ENCODE measurements at places on chromosomes 12 and 14. TPM values are rescaled to one million over a fixed set of nuclear protein-coding genes. Genes with fewer than 3 reads are reported as not detected.

GRCh38 chr12:9856894-9857293 is 12.3 kb downstream of the CLEC2B start:
- H3K4me1 ChIP-seq = peaks cover 36% of the 10 kb centered on the region
- no peaks in the 10 kb centered on the region for H3K27me3 ChIP-seq

DNA sequence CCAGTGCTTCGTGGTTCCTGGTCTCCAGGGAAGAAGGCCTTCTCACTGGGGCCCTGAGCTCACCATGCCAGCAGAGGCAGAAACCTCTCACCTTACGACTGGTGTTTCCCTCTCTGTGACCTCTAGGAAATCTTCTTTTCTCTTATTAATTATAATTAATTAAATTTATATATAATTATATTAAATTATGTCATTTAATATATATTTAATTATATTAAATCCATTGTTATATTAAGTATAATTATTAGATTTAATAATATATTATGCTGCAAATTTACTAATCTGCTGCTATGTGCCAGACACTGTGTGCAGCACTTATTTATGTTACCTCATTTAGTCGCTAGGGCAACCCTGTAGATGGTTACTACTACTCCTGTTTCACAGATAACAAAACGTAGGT is 70.3 kb upstream of the MBIP start:
- H3K4me3 ChIP-seq = no peak overlapping the region
- no peaks in the 10 kb centered on the region for H3K36me3 ChIP-seq
- peaks cover 11% of the 10 kb centered on the region for H3K27me3 ChIP-seq
- no peaks in the 10 kb centered on the region for H3K4me1 ChIP-seq
- no peak overlapping the region for H3K27ac ChIP-seq

The OVCH1 gene
- not detected for total RNA-seq

DNA sequence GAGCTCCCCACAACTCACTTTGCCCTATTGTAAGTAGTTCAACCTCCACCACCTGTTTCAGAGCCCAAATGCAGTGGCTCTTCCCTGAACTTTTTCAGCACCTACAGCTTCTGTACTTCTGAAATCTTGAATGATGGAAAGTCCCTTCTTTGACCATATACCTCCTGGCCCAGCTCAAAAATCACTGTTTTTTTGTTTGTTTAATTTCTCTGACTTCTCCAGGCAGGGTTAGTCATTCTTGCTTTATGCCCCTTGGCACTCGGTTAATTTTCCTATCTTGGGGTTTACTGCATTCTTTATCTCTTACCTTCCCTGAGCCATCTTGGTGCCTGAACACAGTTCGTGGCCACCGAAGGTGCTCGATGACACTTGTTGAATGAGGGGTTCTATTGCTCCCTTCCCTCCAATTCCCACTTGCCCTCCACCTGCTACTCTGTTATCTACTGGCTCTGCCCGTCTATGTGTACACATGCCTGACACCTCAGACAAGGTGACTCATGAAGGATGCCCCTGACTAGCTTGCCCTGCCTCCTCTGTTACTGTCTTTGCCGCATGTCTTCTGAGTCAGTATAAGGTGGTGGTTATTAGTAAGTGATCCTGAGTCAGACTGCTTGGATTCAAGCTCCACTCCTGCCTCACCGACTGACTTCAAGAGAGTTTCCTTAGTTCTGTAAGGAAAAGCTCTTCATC is 4.4 kb downstream of the AMHR2 start:
- no peak overlapping the region for H3K27ac ChIP-seq
- no peak overlapping the region for H3K4me3 ChIP-seq
- H3K27me3 ChIP-seq = no peaks in the 10 kb centered on the region

DNA sequence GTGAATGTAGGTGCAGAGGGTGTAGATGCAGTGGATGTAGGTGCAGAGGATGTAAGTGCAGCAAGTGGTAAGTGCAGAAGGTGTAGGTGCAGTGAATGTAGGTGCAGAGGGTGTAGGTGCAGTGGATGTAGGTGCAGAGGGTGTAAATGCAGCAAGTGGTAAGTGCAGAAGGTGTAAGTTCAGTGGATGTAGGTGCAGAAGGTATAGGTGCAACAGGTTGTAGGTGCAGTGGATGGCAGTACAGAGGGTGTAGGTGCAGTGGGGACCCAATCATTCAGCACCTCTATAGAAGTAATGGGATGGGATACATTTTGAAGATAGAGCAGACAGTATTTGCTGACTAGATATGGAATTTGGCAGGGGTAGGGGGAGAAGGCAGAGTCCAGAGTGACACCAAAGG is 85.0 kb downstream of the HECTD4 start:
- H3K36me3 ChIP-seq = peaks cover 3% of the 10 kb centered on the region
- H3K27me3 ChIP-seq = no peaks in the 10 kb centered on the region
- H3K27ac ChIP-seq = no peak overlapping the region
- peaks cover 2% of the 10 kb centered on the region for H3K4me1 ChIP-seq

The DHRS4L2 gene
- 17.7 TPM for total RNA-seq

- no peak for DNase-seq
- peaks cover 38% of the 10 kb centered on the region for H3K4me1 ChIP-seq
- no peak overlapping the region for H3K4me3 ChIP-seq
- H3K27ac ChIP-seq = peak overlapping the region; percentile 45
- H3K36me3 ChIP-seq = peaks cover 41% of the 10 kb centered on the region
These were observed 31.1 kb upstream of the AMIGO2 start for GRCh38 chr12:47110718-47111391.

The HCAR2 gene
- not detected for total RNA-seq

The CLEC2B gene
- total RNA-seq = 55.2 TPM

The TEX52 gene
- total RNA-seq = 0.29 TPM

- H3K4me3 ChIP-seq = no peak overlapping the region
- no peaks in the 10 kb centered on the region for H3K36me3 ChIP-seq
- H3K27ac ChIP-seq = no peak overlapping the region
- no peak for DNase-seq
- H3K27me3 ChIP-seq = no peaks in the 10 kb centered on the region
These were observed 563.9 kb downstream of the SLC16A7 start for GRCh38 chr12:60159761-60160160.

DNA sequence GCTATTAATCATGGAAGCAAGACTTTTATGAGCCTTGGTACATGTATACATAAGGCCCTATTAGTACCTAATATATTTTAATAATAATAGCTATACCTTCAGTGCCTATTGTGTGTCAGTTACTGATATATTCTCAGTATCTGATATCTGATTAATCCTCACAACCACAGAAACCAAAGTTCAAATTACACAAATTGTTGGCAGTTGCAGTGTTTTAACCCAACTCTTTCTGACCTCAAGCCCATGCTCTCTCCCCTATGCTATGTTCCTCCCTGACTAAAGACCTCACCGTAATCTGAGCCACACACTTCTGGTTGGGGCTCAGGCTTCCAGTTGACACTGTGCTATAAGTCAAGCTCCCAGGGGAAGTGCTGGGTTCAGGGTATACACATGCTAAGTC is 214.4 kb downstream of the SPTSSA start:
- no peak overlapping the region for H3K4me3 ChIP-seq
- H3K36me3 ChIP-seq = no peaks in the 10 kb centered on the region
- H3K27ac ChIP-seq = no peak overlapping the region
- H3K4me1 ChIP-seq = no peaks in the 10 kb centered on the region

DNA sequence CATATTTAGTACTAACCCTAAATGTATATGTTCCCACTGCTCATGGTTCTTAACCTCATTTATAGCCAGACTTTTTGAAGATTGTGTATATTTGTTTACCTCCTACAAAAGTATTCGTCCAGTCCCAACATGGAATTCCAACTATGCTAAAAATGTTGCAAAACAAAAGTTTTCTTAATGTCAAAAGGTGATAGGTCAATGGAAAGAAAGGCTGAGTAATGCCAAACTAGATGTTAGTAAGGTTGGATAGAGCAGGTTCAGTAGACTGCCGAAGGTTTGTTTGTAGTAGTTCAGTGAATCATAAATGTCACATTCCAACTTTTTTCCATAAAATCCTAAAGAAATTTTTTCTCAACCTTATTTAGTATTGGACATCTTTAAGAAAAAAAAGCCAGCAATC is 874.5 kb downstream of the FLRT2 start:
- H3K27me3 ChIP-seq = no peaks in the 10 kb centered on the region
- no peaks in the 10 kb centered on the region for H3K36me3 ChIP-seq
- no peak for DNase-seq

GRCh38 chr14:69928111-69928523 is 48.9 kb downstream of the SMOC1 start:
- H3K27me3 ChIP-seq = peaks cover 11% of the 10 kb centered on the region
- no peak overlapping the region for H3K27ac ChIP-seq
- H3K4me1 ChIP-seq = no peaks in the 10 kb centered on the region
- DNase-seq = no peak
- no peaks in the 10 kb centered on the region for H3K36me3 ChIP-seq

The RGS6 gene
- total RNA-seq = 0.16 TPM

DNA sequence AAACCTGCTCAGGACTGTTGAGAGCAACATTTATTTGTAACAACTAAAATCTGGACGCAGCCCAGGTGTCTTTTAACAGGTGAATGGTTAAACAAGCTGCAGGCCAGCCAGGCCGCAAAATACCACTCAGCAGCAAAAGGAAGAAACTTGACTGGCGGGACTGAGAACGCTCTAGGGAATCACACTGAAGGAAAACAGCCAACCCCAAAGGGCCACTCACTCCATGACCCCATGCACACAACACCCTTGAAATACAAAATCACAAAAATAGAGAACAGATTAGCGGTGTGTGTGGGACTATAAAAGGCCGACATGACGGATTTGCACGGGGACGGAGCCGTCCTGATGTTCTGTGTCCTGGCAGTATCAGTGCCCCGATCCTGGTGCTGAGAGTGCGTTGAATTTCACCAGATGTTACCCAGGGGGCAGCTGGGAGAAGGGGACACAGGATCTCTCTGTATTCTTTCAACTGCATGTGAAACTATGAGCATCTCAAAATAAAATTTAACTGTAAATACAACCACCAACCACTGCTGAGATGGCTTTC is 23.0 kb downstream of the VPS37B start:
- peak overlapping the region; percentile 16 for H3K27ac ChIP-seq
- H3K4me3 ChIP-seq = no peak overlapping the region
- H3K4me1 ChIP-seq = peaks cover 69% of the 10 kb centered on the region
- peaks cover 41% of the 10 kb centered on the region for H3K36me3 ChIP-seq
- no peaks in the 10 kb centered on the region for H3K27me3 ChIP-seq

- no peak overlapping the region for H3K27ac ChIP-seq
- peak; percentile 75 for DNase-seq
- peaks cover 31% of the 10 kb centered on the region for H3K27me3 ChIP-seq
- no peak overlapping the region for H3K4me3 ChIP-seq
- peaks cover 31% of the 10 kb centered on the region for H3K4me1 ChIP-seq
- H3K36me3 ChIP-seq = no peaks in the 10 kb centered on the region
These were observed 56.0 kb downstream of the PLEKHG3 start for GRCh38 chr14:64760146-64760755.

- H3K36me3 ChIP-seq = no peaks in the 10 kb centered on the region
- no peak overlapping the region for H3K27ac ChIP-seq
- H3K27me3 ChIP-seq = peaks cover 6% of the 10 kb centered on the region
- H3K4me3 ChIP-seq = no peak overlapping the region
- DNase-seq = no peak
These were observed 51.0 kb downstream of the LMNTD1 start for GRCh38 chr12:25502118-25502517.

- no peak overlapping the region for H3K27ac ChIP-seq
- DNase-seq = no peak
- no peak overlapping the region for H3K4me3 ChIP-seq
These were observed 10.1 kb downstream of the ARL6IP4 start for GRCh38 chr12:122990561-122990960.

- peak overlapping the region; percentile 90 for H3K27ac ChIP-seq
- peaks cover 60% of the 10 kb centered on the region for H3K4me1 ChIP-seq
- no peaks in the 10 kb centered on the region for H3K27me3 ChIP-seq
- peak; percentile 52 for DNase-seq
- H3K36me3 ChIP-seq = no peaks in the 10 kb centered on the region
These were observed 52.4 kb downstream of the PHLDA1 start for GRCh38 chr12:75979181-75979580.

The RAD51B gene
- total RNA-seq = 38.8 TPM

DNA sequence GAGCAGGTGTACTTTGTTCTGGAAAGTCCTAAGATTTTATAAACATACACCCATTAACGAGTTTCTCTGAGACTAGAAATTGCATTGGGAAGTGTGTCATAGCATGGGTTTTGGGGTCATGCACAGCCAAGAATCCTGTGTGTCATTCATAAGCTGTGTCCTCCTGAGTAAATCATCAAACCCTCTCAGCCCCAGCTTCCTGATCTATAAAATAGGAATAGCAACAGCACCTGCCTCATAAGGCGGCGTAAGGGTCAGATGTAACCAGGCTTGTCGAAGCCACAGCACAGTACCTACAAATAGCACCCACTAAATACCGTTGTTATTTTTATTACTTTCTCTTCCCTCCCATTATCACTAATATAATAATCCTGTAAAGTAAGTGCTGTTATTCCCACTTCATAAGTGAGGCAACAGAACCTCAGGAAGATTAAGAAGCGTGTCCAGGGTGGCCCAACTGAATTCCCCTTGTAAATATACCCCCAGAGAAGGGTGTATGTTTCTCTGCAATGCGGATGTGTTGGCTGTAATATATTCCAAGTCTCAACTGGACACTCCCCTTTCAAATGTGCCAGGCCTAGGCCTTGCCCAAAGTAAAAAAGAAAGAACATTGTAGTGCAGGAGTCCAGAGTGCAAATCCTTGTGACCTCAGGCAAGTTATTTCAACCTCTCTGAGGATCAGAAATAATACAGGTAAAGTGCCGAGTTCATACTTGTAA is 188.3 kb upstream of the BCL2L14 start:
- peaks cover 43% of the 10 kb centered on the region for H3K36me3 ChIP-seq
- H3K4me3 ChIP-seq = no peak overlapping the region
- DNase-seq = no peak
- no peaks in the 10 kb centered on the region for H3K27me3 ChIP-seq
- no peak overlapping the region for H3K27ac ChIP-seq

GRCh38 chr14:65805113-65805473 is 392.6 kb downstream of the FUT8 start:
- no peaks in the 10 kb centered on the region for H3K27me3 ChIP-seq
- no peak overlapping the region for H3K4me3 ChIP-seq
- H3K4me1 ChIP-seq = no peaks in the 10 kb centered on the region
- DNase-seq = no peak
- no peak overlapping the region for H3K27ac ChIP-seq

The FAM181A gene
- not detected for total RNA-seq

GRCh38 chr14:68246074-68246785 is 426.7 kb downstream of the RAD51B start:
- no peak overlapping the region for H3K27ac ChIP-seq
- H3K36me3 ChIP-seq = no peaks in the 10 kb centered on the region
- no peak overlapping the region for H3K4me3 ChIP-seq
- no peak for DNase-seq

DNA sequence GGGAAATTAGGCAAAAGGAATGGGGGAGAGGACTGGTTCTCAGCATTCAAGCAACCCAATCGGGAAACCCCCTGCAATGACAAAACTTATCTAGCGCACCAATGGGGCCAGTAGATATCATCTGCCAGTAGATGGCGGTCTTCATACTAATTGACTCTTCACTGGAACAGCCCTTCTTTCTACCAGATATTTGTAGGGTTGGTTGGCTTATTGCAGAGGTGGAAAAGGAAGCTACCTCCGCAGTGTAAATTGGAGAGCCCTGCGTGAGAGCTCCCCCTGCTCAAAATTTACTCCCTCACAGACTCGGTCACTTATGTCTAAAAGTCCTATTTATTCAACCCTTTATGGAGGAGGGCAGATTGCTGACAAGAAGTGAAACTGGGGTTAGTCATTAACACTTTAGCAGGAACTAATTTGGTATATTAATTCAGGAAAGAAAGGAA is 166.1 kb upstream of the CCND2 start:
- peak overlapping the region; percentile 60 for H3K4me3 ChIP-seq
- peaks cover 2% of the 10 kb centered on the region for H3K27me3 ChIP-seq
- peaks cover 64% of the 10 kb centered on the region for H3K4me1 ChIP-seq
- peak overlapping the region; percentile 92 for H3K27ac ChIP-seq
